ENCODE measurements at places on chromosomes 3 and 15. TPM values are rescaled to one million over a fixed set of nuclear protein-coding genes. Genes with fewer than 3 reads are reported as not detected.

C3orf20 gene
- total RNA-seq = not detected

PIGZ gene
- total RNA-seq = 5.2 TPM

DNA sequence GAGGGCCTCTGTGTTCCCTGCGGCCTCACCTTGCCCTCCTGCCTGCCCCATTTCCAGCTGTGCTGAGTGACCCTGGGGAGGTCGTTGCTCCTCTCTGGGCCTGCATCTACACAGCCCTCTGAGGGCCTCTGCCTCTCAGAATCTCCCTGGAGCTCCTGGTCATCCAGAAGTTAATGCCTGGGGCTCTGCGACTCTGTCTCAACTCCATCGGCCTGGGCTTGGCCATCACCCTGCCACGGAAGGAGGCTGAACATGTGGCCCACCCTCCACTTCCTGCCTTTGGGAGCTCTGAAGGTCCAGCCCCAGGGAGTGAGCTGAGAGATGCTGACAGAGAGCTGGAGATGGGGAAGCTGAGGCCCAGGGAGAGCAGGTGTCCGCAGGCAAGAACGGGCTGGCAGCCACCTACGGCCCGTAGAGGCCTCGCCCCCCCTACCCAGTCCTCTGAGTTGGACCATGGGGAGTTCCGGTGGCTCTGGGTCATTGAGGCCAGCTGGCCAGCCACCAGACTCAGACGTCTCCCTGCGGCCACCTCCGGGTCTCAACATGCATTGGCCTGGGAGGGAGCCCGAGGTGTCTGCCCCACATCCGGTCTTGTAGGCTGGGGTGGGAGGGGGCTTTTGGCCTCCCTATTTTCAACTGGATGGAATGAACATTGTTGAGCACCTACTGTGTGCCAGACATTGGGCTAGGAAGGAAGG is 34.2 kb downstream of the GRIP2 start:
- H3K27ac ChIP-seq = no peak overlapping the region
- H3K36me3 ChIP-seq = peaks cover 4% of the 10 kb centered on the region
- H3K27me3 ChIP-seq = no peaks in the 10 kb centered on the region
- no peaks in the 10 kb centered on the region for H3K4me1 ChIP-seq

GRCh38 chr3:15581471-15582394 is 19.6 kb downstream of the HACL1 start:
- no peaks in the 10 kb centered on the region for H3K27me3 ChIP-seq
- H3K4me1 ChIP-seq = no peaks in the 10 kb centered on the region
- no peak overlapping the region for H3K4me3 ChIP-seq

- no peak overlapping the region for H3K4me3 ChIP-seq
- peaks cover 6% of the 10 kb centered on the region for H3K4me1 ChIP-seq
- H3K36me3 ChIP-seq = peaks cover 5% of the 10 kb centered on the region
- H3K27ac ChIP-seq = no peak overlapping the region
- H3K27me3 ChIP-seq = no peaks in the 10 kb centered on the region
Measured at GRCh38 chr3:58266577-58266976, 29.0 kb downstream of the ABHD6 start.

Measured in MCF 10A (cell line).